ENCODE measurements at places on chromosomes 3 and 15.

DNA sequence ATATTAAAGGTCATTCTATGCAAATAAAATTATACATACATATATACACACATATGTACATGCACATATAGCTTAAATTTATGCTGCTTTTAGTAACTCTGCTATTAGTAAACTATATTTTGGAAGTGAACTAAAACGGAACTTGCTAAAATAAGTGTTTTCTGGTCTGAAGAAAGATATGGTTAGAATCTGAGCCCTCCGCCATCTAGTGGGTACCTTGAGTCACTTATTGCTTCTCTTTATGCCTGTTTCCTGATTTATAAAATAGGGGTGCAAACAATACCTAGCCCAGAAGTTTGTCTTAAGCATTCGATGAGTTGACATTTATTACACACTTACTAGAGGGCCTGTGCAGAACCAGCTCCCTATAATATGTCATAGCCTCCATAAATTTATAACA lies 255.7 kb downstream of the CNTN6 start:
- DNase-seq: no peak

GRCh38 chr15:67307156-67307555 lies 52.6 kb downstream of the IQCH start:
- DNase-seq: no peak

DNA sequence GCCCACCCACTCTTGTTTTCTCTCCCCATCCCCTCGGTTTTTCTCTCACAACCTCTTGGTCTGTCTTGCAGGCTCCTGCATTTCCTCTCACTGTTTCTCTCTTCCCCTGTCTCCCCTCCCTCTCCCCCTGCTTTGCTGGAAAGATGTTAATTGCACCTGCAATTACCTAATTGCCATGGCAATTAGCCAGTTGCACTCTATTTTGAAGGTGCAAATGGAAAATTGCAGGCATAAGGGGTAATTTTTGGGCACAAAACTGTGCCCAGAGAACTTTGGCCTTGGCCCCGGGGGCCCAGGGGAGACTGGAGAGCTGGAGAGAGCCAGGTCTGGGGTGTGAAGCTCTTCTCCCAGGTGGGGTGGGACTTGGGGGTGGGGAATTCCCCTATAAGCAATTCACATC lies 164.5 kb upstream of the TLE3 start:
- no peak for DNase-seq

GRCh38 chr15:90891346-90891949 lies 7.1 kb downstream of the FES start:
- no peak for DNase-seq

DNA sequence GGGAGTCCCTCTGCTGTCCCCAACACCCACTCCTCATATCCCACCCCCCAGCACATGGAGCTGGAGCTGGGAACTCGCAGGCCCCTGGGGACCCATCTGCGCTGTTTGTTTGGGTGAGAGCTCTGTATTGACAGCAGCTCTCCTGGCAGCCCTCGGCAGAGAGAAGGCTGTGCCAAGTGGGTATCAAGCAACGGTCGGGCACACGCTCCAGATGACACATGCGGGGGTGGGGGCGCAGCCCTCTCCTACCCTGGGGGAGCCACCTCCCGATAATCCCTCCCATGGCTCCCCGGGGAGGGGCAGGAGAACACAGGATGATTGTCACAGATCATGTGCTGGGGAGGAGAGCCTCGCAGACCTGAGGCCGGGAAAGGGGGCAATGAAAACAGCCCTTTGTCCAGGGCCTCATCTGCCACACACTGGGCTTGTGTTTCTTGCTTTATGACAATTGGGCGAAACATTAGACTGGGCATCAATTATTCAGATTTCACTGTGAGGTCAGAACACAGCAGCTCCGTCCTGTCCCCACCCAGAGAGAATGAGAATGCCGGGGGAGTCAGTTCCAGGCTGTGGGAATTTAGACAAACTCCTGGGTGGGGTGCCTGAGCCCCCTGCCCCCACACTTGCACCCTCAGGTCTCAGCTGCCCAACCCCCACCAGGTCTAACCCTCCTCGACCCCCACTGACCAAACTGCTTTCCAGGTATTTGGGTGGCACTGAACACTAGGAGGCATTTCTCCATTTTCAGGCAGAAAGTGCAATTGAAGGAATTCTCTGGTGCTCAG lies 46.4 kb upstream of the KLF13 start:
- DNase-seq: no peak

DNA sequence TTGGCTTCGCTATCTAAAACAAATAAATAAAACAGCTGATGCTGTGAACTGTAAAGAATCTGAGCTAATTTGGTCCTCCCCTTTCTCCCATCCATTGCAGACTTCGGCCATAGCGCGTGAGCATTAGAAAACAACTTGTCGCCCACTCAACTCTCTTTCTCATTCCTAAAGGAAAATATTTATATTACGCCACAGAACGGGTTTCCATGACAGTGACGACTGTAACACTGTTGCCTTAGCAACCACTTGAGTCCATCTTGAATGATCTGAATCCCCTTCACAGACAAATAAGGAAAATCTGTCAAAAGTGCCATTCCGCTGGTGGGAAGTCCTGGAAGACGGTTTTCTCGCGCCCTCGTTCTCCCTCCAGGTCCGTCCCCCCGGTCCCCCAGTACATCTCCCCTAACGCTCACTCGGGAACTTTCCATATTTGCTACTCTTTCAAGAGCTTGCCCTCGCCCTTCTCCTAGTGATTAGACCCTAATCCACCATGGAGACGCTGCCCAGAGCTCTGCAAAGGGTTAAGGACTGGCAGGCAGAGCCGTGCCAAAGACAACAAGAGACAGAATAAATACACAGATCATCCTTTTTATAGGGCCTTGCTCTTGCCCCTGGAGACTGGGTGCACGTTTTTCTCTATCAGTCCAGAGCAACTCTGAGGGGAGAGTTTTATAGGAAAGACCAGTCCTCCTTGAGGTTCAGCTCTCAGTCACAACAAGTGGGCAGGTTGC lies 50.5 kb downstream of the CRYGS start:
- no peak for DNase-seq

DNA sequence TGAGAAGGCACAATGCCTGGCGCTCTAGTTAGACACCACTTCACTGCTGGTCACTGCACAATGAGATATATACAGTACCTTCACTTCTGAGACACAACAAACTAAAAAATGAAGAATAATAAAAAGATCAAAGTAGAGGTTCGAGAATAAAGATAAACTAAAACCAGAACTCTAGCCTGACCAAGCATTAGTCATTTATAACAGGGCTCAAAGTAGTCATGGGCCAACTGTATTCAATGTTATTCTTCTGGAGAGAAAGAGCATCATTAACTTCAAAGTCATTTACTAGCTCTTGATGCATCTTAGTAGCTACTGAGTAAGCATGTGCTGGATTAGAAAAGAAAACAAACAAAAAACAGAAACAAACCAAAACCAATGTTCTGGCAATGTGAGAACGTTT lies 145.2 kb downstream of the SSR3 start:
- no peak for DNase-seq

- DNase-seq: no peak
These were observed 15.0 kb downstream of the RNF111 start for GRCh38 chr15:59002418-59002859.

- no peak for DNase-seq
These were observed 1.8 kb downstream of the GASK1A start for GRCh38 chr3:42980909-42981308.

DNA sequence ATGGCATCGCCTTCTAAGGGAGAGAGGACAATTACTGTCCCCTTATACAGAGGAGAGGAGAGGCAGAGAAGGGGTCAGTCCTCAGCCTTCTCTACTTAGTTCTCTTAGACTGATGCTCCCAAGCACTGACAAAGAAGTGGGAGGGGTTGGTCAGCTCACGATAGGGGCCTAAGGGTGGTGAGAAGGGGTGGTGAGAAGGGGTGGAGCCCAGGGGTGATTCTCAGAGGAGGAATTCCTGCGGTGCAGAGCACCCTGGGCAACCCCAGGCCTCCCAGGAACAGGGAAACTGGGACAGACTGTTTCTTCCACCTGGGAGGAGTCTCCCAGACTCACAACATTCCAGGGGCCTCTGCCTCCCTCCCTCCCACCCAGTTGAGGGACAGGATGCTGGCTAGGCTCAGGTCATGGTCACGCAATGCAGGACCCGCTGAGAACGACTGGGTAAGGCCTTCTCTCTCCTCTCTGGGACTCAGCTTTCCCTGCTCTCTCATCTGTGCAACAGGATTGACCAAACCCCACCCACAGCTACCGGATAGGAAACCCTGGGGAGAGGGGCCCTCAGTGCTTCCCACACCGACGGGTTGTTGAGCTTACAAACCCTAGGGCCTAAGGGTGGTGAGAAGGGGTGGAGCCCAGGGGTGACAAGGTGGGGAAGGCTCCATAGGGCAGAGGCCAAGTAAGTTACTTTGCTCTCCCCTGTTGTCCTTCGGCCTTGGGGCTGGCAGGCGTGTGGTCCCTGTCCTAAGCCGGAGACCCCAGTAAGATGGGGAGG lies 1.5 kb downstream of the TPRA1 start:
- no peak for DNase-seq

GRCh38 chr3:101896083-101896757 lies 46.9 kb downstream of the NFKBIZ start:
- DNase-seq: no peak

GRCh38 chr3:100971798-100972197 lies 21.4 kb downstream of the ABI3BP start:
- DNase-seq: no peak

GRCh38 chr3:59580499-59580898 lies 530.7 kb upstream of the CFAP20DC start:
- DNase-seq: no peak

GRCh38 chr15:69860921-69861320 lies 236.8 kb downstream of the TLE3 start:
- no peak for DNase-seq

DNA sequence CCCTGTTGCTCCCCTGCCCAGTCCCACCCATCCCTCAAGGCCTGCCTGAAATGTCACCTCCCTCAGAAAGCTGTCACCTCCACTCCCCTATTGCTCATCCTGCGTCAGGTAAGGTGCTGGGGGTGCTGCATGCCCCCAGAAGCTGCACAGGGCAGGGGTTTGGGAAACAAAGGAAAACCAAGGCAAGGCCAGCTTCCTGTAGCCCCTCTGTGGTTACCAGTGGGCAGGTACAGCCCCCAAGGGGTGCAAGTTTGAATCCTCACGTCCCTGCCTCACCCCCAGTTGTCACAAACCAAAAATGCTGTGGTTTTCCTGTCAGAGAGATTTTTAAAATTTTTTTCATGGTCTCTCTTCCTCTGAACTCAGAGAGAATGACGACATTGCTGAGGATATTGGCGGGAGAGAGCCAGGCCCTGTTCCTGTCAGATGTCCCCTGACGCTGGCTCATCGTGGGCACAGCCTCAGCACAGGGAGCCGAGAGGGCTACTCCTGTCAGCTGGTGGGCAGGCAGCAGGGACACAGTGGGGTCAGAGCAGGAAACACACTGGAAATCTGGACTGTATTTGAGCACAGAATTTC lies 27.0 kb downstream of the PSTPIP1 start:
- DNase-seq: no peak
